ENCODE measurements at places on chromosomes 2 and 18. TPM values are rescaled to one million over a fixed set of nuclear protein-coding genes. Genes with fewer than 3 reads are reported as not detected.

GRCh38 chr2:241509155-241509784 lies 886 bp upstream of the STK25 start:
- H3K36me3 ChIP-seq, result no peaks in the 10 kb centered on the region
- peak; percentile 43 for DNase-seq
- H3K4me1 ChIP-seq, result peaks cover 19% of the 10 kb centered on the region
- peak overlapping the region; percentile 61 for H3K4me3 ChIP-seq

GRCh38 chr2:65518751-65519150 lies 86.4 kb upstream of the SPRED2 start:
- no peaks in the 10 kb centered on the region for H3K36me3 ChIP-seq
- H3K4me3 ChIP-seq, result no peak overlapping the region
- no peaks in the 10 kb centered on the region for H3K4me1 ChIP-seq

Gene NDUFS1
- total RNA-seq, result 804 TPM

DNA sequence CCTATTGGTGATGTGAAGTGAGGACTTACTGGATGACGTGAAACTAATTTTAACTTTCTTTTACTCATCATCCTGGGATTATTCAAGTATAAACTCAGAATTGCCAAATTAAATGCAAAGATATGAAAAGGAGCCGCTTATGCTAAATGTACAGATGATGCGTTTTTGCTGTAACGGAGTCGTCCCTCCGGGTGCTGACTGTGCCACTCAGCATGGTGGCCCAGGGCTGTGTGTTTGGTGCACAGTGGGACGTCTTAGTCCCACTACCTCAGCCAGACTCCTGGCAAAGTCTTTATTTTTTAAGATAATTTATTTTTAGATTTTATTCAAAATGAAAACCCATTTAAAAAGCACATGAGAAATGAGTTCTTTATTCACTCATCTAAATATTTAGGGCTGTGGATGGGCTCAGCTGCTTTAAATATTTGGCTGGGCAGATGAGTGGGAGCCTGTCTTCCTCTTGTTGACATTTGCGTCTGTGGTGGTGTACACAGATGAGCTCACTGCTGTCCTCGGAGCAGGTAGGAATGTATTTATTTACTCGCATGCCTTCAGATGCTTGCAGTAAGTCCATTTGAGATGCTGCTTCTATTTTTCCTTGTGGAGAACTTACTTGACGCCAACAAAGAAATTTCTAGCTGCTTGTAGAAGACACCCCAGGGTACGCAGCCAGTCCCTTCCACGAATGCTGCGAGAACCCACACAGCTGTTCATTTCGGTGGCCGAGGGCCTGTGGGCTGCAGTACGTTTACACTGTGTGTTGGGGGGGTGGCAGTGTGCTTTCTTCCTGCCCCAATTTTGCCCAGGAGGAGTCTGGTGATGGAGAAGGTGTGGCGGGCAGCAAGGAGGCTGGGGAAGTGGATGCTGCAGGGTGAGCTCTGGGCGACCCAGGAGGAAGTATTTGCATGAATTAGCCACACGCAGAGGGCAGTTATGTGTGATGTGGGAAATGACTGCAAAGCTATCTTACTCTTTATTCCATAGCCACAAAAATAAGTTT lies 105.0 kb downstream of the AGAP1 start:
- no peaks in the 10 kb centered on the region for H3K4me1 ChIP-seq
- no peaks in the 10 kb centered on the region for H3K27me3 ChIP-seq
- H3K4me3 ChIP-seq, result no peak overlapping the region
- no peak for DNase-seq
- H3K27ac ChIP-seq, result no peak overlapping the region

DNA sequence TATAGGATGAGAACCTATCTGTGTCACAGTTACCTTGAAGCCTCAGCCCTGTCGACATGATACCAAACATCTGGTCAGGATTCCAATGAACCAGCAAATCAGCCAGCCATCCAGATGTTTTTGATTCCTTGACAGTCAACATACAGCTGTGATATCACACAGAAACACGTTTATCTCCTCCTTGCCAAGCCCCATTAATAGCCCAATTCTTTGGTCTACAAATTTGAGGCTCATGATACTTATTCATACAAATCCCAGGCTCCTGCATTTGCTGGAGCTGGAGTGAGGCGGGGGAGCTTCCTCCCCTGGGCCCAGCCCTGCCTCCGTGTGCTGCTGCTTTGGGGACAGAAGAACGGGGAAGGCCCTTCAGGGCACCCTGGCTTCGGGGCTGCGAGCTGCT lies 611.6 kb upstream of the SALL3 start:
- no peaks in the 10 kb centered on the region for H3K27me3 ChIP-seq
- H3K4me3 ChIP-seq, result no peak overlapping the region
- H3K27ac ChIP-seq, result no peak overlapping the region
- H3K36me3 ChIP-seq, result no peaks in the 10 kb centered on the region

- H3K4me1 ChIP-seq, result no peaks in the 10 kb centered on the region
- H3K27ac ChIP-seq, result no peak overlapping the region
- no peak overlapping the region for H3K4me3 ChIP-seq
- H3K36me3 ChIP-seq, result no peaks in the 10 kb centered on the region
- no peak for DNase-seq
- no peaks in the 10 kb centered on the region for H3K27me3 ChIP-seq
Observed at GRCh38 chr2:14552818-14553217, 79.7 kb upstream of the LRATD1 start.

Gene C1QL2
- not detected for total RNA-seq

Gene CYP27C1
- not detected for total RNA-seq

Gene LDAH
- total RNA-seq, result 7.1 TPM

DNA sequence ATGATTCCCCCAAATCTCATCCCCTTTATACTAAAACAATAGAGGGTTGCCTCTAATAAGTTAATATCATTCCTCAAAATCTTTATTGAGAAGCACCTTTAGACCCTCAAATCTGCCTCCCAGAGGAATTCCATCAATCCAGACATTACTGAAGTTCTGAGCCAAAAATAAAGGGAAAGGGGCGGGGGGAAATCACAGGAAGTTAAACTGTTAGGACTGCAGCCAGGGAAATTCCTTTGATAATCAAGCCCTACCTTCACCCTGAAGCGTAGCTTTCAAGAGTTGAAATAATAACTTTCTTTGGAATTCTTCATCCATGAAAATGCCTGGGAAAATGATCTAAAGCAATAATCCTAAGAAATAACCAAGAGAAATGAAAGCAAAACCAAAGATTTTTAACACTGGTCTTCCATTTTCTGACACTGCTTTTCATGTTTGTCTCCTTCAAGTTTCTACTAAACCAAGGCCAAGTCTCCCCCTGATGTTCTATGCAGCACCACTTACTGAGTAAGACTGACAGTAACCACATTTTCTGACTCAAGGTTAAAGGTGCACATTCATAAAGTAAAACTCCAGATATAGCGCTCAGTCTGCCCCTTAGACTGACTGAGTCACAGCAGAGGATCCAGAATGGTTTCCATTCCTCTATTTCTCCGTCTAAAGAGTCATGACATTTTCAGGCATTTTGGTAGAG lies 78.2 kb downstream of the TCF4 start:
- no peak for DNase-seq
- H3K27ac ChIP-seq, result peak overlapping the region; percentile 88
- no peaks in the 10 kb centered on the region for H3K36me3 ChIP-seq
- H3K27me3 ChIP-seq, result no peaks in the 10 kb centered on the region
- peak overlapping the region; percentile 36 for H3K4me3 ChIP-seq
- peaks cover 23% of the 10 kb centered on the region for H3K4me1 ChIP-seq

GRCh38 chr2:207066791-207067460 lies 98.8 kb downstream of the KLF7 start:
- no peak for DNase-seq
- H3K27me3 ChIP-seq, result no peaks in the 10 kb centered on the region
- H3K4me3 ChIP-seq, result no peak overlapping the region
- no peaks in the 10 kb centered on the region for H3K36me3 ChIP-seq
- peaks cover 9% of the 10 kb centered on the region for H3K4me1 ChIP-seq

- no peak overlapping the region for H3K27ac ChIP-seq
- H3K27me3 ChIP-seq, result no peaks in the 10 kb centered on the region
- H3K4me3 ChIP-seq, result no peak overlapping the region
- no peaks in the 10 kb centered on the region for H3K4me1 ChIP-seq
- H3K36me3 ChIP-seq, result no peaks in the 10 kb centered on the region
Observed at GRCh38 chr2:44456946-44457345, 95.2 kb downstream of the CAMKMT start.

Gene ARMC9
- 3.4 TPM for total RNA-seq

DNA sequence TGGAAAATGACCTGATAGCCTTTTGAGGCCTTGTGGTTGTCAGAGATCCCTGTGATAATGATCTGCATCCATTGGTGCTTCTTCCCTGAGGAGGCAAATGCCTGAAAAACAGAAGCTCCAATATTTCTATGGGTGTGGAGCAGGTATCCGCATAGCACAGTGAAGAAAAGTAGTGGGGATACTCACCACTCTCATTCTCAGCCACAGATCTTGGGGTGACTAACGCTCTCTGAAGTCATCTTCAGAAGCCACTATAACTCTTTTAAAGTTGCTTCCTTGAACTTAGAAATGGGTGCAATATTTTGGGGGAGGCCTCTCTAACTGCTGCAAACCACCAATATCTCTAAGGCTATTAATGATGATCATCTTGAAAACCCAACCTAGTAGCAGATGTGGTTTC lies 46.2 kb downstream of the ARHGAP15 start:
- no peaks in the 10 kb centered on the region for H3K4me1 ChIP-seq
- no peaks in the 10 kb centered on the region for H3K36me3 ChIP-seq
- no peak overlapping the region for H3K4me3 ChIP-seq
- no peak for DNase-seq

Gene VIT
- total RNA-seq, result 8.0 TPM

Gene EFR3B
- total RNA-seq, result 6.3 TPM
